Peyer's patch (tissue), 4 donors: ENCODE measurements at places on chromosomes 6 and 20.

DNA sequence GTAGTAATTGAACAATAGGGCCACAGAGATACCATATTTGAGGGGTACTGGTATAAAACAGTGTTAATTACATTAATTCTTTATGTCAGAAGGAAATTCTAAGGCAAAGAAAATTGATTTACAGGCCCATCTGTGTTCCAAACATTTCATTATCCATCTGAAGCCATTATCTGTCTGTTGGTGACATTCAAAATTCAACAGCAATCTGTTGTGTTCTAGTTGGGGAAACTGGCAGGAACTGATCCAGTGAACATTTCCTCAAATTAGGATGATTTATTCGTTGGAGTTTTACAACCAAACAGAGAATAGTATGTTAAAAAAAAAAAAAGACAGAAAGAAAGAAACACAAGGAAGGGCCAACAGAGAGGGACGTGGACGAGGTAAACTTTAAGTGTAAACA, 30.1 kb downstream of the HEBP2 start:
- DNase-seq = no peak

DNA sequence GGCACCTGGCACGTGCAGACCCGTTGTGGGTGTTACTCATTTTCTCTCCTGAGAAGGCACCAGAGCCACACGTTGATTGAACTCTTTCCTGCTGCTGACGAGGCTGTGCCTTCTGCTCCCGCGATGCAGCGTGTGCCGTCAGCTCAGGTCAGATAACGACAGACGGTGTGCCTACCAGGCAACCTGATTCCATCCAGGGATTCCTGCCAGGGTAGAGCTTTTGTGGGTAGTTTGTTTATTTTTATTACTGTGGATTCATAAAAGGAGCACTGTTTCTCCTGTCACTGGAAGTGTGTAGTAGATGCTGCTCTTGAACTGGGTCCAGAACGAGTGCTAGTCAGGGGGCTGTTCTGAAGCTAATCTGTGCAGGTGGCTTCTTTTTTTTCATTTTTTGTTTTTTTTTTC, 20.7 kb downstream of the PRPF6 start:
- no peak for DNase-seq

GRCh38 chr20:10893321-10893720, 219.5 kb upstream of the JAG1 start:
- no peak for DNase-seq

DNA sequence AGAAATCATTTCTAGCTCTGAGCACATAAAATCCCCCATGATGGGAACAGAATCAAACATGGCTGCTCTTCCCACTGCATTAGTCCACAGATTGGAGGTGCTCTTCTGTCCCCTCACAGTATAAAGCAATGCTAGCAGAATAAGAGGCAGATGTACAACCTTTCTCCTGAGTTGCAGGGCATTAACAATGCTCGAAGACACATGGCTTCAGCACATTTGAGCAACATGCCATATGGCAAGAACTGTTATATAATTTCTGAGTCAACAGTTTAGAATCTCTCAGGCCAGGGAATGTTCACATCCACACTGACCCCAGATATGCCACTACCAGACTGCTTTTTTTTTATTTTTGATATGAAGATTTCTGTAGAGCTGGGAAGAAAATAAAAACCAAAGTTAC, 119.6 kb downstream of the KIF13A start:
- DNase-seq = no peak

GRCh38 chr20:43941476-43942200, 27.0 kb downstream of the TOX2 start:
- DNase-seq = no peak

GRCh38 chr6:10964684-10965083, 77.8 kb downstream of the SYCP2L start:
- no peak for DNase-seq

DNA sequence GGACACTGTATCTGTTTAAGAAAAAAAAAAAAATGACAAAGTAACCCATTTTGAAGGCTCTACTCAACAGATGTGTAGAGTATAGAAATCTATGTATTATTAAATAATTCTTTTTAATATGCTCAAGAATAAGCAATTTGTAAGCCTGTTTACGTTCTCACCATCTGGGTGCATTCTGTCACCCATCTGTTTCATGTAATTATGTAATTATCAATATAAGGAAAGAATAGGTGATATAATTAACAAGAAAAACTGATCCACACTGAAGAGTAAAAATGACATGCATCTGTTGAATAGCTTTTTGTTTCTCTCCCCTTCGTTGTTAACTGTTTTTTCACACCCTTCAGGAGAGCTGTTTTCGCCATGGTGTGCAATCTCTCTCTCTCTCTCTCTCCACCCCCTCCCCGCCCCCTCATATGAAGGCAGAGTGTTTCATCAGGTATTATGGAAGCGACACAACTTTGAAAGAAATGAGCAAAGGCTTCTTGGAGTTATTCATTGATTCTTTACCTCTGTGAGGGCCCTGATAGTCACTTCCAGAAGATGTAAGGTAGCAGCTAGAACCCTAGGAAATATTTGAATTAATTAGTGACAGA, 154.3 kb upstream of the INSM1 start:
- no peak for DNase-seq

DNA sequence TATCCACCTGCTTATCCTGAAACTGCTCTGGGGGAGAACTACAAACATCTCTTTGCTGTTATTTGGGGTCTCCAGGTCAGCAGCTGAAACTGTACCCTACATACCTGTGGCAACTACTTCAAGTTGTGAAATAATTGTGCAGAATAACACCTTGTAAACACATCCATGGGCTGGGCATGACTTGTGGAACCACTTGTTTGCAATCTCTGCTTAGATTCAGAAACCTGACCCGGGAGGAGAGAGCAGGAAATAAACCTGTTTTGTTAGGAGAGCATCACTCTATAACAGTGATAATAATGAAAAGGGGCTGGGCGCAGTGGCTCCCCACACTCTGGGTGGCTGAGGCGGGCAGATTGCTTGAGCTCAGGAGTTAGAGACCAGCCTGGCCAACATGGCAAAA, 183.1 kb downstream of the NFATC2 start:
- no peak for DNase-seq

- no peak for DNase-seq
These were observed 86.3 kb upstream of the CARMIL1 start for GRCh38 chr6:25192590-25193459.

DNA sequence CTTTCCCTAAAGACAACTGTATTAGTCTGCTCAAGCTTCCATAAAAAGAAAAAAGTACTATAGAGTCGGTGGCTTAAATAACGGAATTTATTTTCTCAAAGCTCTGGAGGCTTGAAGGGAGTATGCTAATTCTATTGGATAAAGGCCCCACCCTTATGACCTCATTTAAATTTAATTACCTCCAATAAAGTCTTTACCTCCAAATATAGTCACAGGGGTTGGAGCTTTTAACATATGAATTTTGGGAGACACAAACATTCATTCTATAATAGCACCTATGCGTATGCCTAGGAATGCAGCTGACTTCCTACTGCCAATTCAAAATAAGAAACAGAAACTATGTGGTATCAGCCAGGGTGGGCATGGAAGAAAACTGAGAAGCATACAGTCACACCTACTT, 25.4 kb downstream of the KIAA0319 start:
- no peak for DNase-seq

GRCh38 chr6:161462148-161462547, 188.3 kb upstream of the AGPAT4 start:
- no peak for DNase-seq

- DNase-seq = peak; percentile 52
These were observed 631 bp downstream of the PLCB1 start for GRCh38 chr20:8132484-8133309.

GRCh38 chr6:51720327-51720726, 367.1 kb downstream of the PKHD1 start:
- no peak for DNase-seq
